Motor neuron (in vitro differentiated cells): ENCODE measurements at places on chromosomes 1 and 21.

GRCh38 chr1:32353431-32353830 is 8.9 kb downstream of the FAM229A start:
- no peak for ATAC-seq

DNA sequence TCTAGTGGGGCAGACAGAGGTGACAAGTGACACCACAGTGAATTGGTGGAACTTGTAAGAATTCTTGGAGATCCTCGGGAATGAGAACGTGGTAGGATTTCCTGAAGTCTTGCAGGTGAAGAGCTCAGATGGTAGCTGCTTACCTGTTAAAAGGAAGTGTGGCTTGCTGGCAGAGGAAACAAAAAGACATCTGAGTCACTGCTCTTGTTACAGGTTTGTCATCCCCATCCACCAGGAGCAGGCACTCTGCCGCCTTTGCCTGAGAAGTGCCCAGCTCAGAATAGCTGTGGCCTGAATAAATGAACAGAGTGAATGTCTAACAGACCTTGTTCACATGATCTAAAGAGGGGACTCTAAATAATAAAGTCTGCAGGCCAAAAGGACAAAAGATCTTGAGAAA is 12.3 kb upstream of the ZSCAN20 start:
- ATAC-seq, result no peak

GRCh38 chr21:46406001-46406400 is 52.7 kb upstream of the DIP2A start:
- no peak for ATAC-seq

- peak; percentile 14 for ATAC-seq
These were observed 96.3 kb upstream of the KLHDC7A start for GRCh38 chr1:18384471-18384870.

- no peak for ATAC-seq
These were observed 36.0 kb upstream of the ADGRL4 start for GRCh38 chr1:79042539-79042938.

- peak; percentile 24 for ATAC-seq
These were observed 55.7 kb downstream of the XCL2 start for GRCh38 chr1:168488138-168488537.

DNA sequence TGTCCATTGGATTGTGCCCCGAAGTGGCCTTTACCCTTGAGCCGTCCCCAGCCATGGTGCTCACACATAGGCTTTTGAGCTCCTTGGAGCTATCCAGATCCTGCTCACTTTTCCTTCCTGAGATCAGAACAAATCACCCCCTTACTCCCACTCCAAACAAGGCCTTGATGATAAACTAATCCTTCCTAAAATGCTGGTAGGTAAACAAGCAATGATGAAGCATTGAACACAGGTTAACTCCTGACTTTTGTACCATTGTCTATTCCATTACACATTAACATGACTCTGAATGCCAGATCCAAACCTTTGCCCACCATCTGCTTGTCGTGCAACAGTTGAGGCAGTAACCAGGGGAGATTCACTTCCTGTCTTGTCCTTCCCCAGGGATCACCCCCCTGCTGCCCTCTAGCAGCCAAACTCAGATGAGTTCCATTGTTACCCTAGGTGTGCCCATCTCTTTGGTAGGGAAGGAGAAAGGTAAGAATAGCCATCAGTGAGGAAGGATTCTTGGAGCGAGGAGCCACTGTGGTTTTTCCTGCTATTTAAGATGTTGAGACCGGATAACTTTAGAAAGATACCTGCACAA is 79.5 kb upstream of the DNAJC6 start:
- no peak for ATAC-seq

DNA sequence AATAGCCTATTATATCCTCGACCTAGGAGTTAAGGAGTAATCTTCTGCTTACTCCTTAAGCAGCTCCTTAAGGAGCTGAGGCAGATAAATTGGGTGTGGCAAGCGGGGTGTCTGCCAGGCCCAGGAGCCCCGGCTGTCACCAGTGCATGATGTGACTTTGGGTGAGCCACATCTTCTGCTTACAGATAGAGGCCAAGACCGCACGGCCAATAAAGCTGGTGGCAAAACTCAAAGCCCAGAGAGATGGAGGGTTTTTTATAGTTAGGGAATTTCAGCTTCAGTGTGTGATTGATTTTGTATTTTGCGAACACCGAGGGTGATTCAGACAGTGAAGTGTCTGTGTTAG is 9.8 kb downstream of the MX2 start:
- no peak for ATAC-seq

- no peak for ATAC-seq
These were observed 363.0 kb downstream of the NUF2 start for GRCh38 chr1:163684785-163685184.

GRCh38 chr1:50181027-50181663 is 72.4 kb downstream of the ELAVL4 start:
- peak; percentile 41 for ATAC-seq

- ATAC-seq, result peak; percentile 62
These were observed 999 bp downstream of the THAP3 start for GRCh38 chr1:6625584-6626149.

DNA sequence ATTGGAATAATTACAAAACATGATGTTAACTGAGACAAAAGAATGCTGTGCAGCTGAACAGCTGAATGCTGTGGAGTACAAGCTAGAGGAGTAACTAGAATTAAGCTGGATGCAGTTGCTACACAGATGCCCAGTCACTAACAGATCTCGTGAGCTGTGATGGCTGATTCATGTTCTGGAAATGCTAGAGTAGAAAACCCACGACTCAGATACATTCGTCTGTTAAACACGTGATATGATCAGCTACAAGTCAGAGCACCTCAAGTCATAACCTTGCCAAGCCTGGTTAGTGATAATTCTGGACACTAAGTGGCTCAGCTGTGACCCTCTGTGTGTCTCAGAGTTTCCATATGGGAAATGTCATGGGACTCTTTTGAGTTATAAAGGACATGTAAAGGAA is 89.7 kb upstream of the ESRRG start:
- ATAC-seq, result peak; percentile 5

DNA sequence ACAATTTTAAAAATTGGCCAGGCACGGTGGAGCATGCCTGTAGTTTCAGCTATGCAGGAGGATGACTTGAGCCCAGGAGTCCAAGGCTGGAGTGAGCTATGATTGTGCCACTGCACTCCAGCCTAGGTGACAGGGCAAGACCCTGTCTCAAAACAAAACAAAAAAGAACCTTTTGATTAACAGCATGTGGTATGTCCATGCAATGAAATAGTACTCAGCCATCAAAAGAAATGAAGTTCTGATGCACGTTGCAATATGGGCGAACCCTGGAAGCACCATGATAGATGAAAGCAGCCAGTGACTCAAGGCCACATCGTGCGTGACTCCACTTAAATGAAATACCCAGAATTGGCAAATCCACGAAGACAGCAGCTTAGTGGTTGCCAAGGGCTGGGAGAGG is 47.5 kb downstream of the FBXO2 start:
- ATAC-seq, result no peak

- ATAC-seq, result no peak
These were observed 46.5 kb upstream of the LRRC52 start for GRCh38 chr1:165497069-165498013.

DNA sequence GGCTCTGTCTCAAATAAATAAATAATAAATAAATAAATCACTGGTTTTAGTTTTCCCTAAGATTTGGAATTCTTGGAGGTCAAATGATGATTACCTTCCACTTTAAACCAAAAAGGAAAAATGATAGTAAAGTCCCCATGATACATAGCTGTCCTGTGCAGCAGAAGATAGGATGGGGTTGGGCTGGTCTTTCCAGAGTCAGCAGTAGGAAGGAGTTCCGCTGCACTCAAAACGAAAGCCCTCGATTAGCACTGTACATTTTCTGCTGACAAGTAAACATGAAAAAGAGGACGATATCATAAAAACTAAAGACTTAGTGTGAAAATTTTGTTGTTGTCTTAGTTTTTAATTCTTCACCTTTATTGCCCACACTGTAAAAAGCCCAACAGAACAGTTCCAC is 79.7 kb downstream of the ATP5PO start:
- no peak for ATAC-seq

- no peak for ATAC-seq
These were observed 4.6 kb upstream of the NBPF1 start for GRCh38 chr1:16617778-16618580.

GRCh38 chr1:198775606-198776005 is 136.8 kb downstream of the PTPRC start:
- ATAC-seq, result no peak

GRCh38 chr1:43874716-43875115 is 58.9 kb upstream of the ARTN start:
- no peak for ATAC-seq

- no peak for ATAC-seq
These were observed 189.5 kb downstream of the PLA2G4A start for GRCh38 chr1:187018291-187018690.

- ATAC-seq, result no peak
These were observed 12.4 kb upstream of the ZNF691 start for GRCh38 chr1:42833981-42834380.

GRCh38 chr21:45300786-45301520 is 13.3 kb upstream of the POFUT2 start:
- ATAC-seq, result no peak

GRCh38 chr1:85681087-85681486 is 27.1 kb downstream of the ZNHIT6 start:
- peak; percentile 93 for ATAC-seq

DNA sequence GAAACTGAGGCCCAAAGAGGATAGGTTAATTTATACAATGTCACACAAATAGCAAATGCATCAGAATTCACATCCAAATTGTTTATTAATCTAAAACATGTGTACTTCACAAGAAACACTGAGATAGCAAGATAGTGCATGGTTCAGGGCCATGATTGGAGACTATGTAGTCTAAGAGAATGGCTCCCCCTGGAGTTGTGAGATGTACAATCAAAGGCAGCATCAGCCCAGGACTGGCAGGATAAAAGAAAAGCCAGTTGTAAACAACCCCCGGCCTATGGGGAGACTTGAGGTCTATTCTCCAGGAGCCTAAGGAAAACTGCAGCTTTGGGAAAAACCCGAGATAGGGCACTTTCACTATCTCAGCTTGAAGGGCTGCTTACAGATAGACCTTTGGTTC is 511.0 kb downstream of the OMA1 start:
- peak; percentile 46 for ATAC-seq

GRCh38 chr21:45280969-45281368 is 6.7 kb downstream of the POFUT2 start:
- ATAC-seq, result no peak

DNA sequence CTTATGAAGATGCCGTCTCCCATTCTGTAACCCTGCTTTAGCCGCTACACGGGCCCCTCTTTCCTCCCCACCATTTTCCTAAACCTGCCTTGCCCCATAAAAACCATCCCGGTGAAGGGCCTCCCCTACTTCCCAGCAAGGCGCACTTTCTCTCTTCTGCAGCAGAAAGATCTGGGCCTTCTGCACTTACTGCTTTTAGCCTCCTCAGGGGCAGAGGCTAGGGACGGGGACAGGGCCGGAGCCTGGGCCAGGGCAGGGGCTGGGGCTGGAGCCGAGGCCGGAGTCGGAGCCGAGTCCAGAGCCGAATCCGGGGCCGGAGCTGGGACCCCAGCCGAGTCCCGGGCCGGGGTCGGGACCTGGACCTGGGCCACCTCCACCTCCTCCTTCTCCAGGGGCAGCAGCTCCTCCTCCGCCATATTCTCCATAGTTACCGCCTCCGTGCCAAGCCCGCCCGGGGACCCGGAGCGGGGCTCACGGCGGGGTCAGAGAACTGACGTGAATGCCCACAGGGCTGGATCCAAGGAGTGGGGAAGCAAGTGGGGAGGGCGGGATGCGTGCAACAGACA is 382 bp downstream of the TRMT1L start:
- peak; percentile 41 for ATAC-seq

DNA sequence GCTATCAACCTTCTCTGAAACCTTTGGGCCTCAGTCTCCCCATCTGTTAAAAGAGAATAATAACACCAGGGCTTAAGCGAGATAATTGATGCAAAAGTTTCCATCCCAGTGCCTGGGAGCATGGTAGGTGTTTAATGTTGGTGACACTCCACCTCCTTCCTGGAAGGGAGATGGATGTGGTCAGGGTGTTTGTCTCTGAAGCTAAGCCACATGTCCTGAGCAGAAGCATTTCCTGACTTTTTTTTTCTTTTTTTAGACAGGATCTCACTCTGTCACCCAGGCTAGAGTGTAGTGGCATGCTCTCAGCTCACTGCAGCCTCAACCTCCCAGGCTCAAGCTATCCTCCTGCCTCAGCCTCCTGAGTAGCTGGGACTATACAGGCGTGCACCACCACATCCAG is 72.6 kb upstream of the HMGB4 start:
- no peak for ATAC-seq

DNA sequence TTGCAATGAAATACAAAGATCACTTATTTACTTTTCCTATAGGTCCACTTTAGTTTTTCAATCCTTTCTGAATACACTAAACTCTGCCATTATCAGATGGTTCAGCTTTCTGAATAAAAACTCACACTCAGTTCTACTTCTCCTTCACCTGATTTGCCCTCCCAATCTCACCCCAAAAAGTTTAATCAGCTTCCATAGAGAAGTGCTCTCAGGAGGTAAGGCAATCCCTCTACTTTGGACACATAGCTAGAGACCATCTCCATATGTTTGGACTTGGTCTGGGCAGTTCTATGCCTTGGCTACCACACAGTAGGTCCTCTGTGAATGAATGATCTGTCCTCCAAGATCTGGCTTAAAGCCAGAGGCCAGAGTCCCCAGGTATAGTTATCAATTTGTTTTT is 40.9 kb downstream of the PTPN14 start:
- no peak for ATAC-seq

GRCh38 chr1:58997060-58997411 is 213.2 kb upstream of the JUN start:
- no peak for ATAC-seq

- ATAC-seq, result no peak
These were observed 5.7 kb downstream of the BCL2L15 start for GRCh38 chr1:113881661-113882060.

- peak; percentile 91 for ATAC-seq
These were observed 78.1 kb downstream of the DHRS3 start for GRCh38 chr1:12539705-12540579.

DNA sequence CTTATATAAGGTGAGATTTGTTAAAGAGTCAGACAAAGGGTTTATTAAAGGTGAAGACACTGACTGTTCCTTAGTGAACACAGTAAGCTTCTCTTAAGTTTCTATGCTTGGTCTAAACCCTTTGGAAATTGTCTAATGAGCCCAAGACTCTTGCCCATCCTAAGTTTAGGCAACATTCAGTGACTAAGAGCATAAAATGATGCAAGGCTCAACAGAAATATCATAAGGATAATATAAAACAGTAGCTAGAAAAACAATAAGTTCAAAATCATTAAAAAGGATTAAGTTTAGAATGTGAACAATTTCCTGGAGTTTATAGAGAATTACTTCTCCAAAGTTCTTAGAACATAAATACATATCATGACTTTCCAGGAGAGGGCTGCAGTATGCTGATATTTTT is 108.9 kb upstream of the PDC start:
- ATAC-seq, result no peak

- ATAC-seq, result no peak
These were observed 139.2 kb downstream of the KIF26B start for GRCh38 chr1:245294020-245294419.
